NCI-H460 (cell line): ENCODE measurements at places on chromosomes 7 and 10. TPM values are rescaled to one million over a fixed set of nuclear protein-coding genes. Genes with fewer than 3 reads are reported as not detected.

PRLHR gene
- total RNA-seq = not detected in 2 replicates

DNA sequence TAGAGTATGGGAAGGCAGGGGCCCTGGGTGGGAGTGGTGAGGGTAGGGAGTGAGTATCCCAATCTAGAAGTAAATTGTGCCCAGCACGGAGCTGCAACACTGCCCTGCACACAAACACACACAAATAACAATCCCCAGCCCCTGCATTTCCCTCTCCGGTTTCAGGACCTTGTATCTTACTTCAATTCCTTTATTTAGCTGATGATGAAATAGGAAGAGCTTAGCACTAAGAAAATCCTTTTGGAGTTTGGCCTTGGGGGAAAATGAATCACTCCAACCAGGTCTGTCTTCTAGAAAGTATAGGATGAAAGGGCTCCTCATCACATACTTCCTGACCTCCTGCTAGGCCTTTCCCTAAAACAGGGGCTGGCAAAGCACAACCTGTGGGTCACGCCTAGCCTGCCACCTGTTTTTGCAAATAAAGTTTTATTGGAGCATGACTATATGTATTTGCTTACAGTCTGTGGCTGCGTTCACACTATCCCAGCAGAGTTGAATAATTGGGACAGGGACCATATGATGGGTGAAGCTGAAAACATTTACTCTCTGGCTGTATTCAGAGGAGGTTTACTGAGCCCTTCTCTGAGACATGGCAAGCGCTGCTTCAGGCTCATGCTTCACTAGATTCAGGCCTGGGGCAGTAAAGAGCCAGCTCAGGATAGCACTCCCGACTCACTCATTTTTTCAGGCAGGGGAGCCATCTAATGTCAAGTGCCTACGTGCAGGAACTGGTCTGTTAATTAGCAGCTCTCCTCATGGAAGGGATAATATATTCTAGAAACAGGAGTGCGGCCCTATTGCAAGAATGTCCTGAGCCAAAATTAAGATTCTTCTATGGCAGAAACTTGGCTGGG is 111.0 kb downstream of the EGFR start:
- no peak for DNase-seq

GRCh38 chr7:158751751-158752150 is 47.1 kb upstream of the NCAPG2 start:
- DNase-seq = no peak

SLIT1 gene
- 0.27 TPM in 1 of 2 replicates, not detected in the other for total RNA-seq
